Karpas-422 (cell line): ENCODE measurements at places on chromosomes 16 and 17. TPM values are rescaled to one million over a fixed set of nuclear protein-coding genes. Genes with fewer than 3 reads are reported as not detected.

GRCh38 chr17:78534492-78535272, 42.5 kb downstream of the DNAH17 start:
- DNase-seq = no peak

DNA sequence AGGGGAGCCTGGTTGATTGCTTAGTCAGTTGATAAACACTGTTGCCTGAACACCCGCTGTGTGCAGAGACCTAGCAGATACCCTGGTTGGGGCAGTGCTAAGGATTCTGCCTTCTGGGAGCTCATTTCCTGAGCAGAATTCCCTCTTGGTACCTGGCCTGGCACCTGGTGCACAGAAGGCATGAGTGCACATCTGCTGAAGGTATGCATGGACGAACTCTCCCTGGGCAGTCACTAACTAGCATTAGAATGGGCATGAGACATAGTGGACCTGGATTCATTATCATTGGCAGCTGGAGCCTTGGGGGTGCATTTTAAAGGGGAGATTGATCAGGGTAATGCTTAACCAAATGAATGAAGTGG, 13.1 kb downstream of the ADCY7 start:
- no peak for DNase-seq

The CRYM gene
- 6.8 and 7.1 TPM in 2 replicates for total RNA-seq

The ZMYND15 gene
- total RNA-seq = not detected in 2 replicates

GRCh38 chr17:62600805-62601204, 26.7 kb upstream of the MRC2 start:
- DNase-seq = no peak

- DNase-seq = no peak
Measured at GRCh38 chr17:80795754-80796153, 195.9 kb upstream of the CHMP6 start.

- no peak for DNase-seq
Measured at GRCh38 chr17:57484081-57484666, 227.9 kb downstream of the MSI2 start.

DNA sequence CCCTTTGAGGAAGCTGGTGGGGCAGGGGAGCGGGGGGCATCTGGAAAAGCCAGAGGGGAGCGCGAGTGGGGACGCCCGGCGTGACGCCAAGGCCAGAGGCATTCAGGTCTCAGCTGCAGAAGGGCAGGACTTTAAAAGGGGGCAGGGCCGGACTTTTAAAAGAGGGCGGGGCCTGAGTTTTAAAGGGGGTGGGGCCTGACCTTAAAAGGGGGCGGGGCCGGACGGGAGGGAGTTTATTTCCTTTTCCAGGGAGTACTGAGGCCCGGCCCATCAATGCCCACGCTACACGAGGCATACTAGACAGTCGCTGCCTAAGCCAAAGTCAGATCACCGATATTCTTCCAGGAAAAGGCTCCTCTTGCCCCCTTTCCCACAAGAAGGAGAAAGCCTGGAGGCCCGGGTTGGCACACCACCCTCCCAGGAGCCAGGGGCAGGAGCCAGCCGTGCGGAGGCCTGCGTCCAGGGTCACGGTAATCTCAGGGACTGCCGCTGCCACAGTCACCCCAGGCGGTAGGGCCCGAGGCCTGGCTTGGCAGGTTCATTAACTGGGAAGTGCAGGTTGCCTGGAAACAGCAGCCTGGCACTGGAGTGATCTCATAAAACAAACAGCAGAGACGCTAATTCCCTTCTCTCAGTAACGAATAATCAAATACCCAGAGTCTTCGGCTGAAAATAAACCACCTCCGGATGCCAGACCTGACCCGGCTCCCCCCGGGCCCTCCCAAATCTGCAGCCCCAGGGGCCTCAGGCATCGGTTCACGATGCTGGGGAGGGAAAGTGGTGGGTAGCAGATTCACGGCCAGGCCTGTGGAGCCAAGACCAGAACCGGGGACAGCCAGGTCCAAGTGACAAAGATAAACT, 90.7 kb downstream of the TIMM22 start:
- DNase-seq = peak; percentile 59

The RAD51C gene
- total RNA-seq = 38.1 and 53.7 TPM in 2 replicates

- no peak for DNase-seq
Measured at GRCh38 chr17:74442670-74443515, 11.0 kb downstream of the GPRC5C start.

The ARSG gene
- total RNA-seq = 47.1 and 63.2 TPM in 2 replicates

The NOG gene
- not detected in 2 replicates for total RNA-seq

The ABAT gene
- 8.2 TPM in 2 replicates for total RNA-seq

The SLC47A1 gene
- total RNA-seq = not detected in 2 replicates

DNA sequence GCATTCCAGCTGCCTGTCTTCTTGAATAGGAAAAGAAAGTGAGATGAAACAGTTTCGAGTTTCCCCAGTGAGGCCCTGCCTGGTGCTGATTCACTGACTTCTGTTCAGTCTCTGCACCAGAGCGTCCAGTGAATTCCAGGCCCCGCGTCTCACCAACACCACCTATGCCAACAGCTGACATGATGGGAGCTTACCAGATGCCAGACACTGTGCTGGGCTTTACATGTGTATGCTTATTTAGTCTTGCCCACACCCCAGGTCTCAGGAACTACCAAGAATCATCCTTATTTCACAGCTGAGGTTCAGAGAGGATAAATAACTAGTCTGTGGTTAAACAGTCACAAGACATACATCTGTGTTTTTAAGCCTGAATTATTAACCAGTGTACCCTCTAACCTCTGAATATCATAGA, 29.1 kb upstream of the IRX6 start:
- no peak for DNase-seq

The LAT gene
- total RNA-seq = 8.6 and 27.3 TPM in 2 replicates

The ALOX12B gene
- 0.22 and 1.5 TPM in 2 replicates for total RNA-seq

The ABCA10 gene
- 0.87 and 2.2 TPM in 2 replicates for total RNA-seq

GRCh38 chr16:50259334-50260205, 6.8 kb upstream of the ADCY7 start:
- DNase-seq = no peak

GRCh38 chr16:81514041-81514559, 69.5 kb downstream of the CMIP start:
- DNase-seq = no peak

- no peak for DNase-seq
Measured at GRCh38 chr17:16254773-16255400, 37.9 kb downstream of the PIGL start.

DNA sequence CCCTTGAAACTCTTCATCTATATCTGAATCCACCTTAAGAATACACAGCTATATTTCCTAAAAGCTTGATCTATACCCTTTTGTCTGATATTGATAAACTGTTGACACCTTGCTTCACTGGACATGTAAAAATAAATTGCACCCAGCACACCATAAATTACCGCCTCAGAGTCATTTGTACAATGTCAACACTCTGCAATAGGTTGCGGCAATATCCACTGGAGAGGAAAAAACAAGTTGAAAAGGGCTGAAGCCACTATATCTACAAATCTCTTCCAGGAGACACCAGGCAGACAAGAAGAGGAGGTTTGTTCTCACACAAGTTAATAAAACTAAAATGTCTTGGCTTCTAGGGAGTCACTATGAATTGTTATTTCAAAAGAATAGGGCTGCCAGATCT, 656.9 kb downstream of the CDH8 start:
- DNase-seq = no peak

DNA sequence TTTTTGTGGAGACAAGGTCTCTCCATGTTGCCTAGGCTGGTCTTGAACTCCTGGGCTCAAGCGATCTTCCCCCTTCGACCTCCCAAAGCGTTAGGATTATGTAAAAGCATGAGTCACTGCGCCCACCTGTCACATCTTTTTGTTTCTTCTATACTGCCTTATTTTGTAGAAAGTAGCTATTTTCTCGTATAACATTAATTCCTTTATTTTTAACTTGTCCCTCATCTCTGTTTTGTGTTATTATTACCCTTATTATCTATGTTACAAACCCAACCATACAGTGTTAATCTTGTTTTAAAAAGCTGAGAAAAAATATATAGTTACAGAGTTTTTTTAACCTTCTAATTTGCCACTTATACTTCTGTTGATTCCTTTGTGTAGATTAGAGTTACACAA, 1.4 kb upstream of the TXNDC11 start:
- no peak for DNase-seq

The TNS4 gene
- not detected in 2 replicates for total RNA-seq

- no peak for DNase-seq
Measured at GRCh38 chr16:4113358-4114256, 2.6 kb downstream of the ADCY9 start.
